CMK (cell line): ENCODE measurements at places on chromosomes 16 and 17.

- DNase-seq = no peak
Observed at GRCh38 chr17:78875363-78876093, 27.5 kb downstream of the CEP295NL start.

DNA sequence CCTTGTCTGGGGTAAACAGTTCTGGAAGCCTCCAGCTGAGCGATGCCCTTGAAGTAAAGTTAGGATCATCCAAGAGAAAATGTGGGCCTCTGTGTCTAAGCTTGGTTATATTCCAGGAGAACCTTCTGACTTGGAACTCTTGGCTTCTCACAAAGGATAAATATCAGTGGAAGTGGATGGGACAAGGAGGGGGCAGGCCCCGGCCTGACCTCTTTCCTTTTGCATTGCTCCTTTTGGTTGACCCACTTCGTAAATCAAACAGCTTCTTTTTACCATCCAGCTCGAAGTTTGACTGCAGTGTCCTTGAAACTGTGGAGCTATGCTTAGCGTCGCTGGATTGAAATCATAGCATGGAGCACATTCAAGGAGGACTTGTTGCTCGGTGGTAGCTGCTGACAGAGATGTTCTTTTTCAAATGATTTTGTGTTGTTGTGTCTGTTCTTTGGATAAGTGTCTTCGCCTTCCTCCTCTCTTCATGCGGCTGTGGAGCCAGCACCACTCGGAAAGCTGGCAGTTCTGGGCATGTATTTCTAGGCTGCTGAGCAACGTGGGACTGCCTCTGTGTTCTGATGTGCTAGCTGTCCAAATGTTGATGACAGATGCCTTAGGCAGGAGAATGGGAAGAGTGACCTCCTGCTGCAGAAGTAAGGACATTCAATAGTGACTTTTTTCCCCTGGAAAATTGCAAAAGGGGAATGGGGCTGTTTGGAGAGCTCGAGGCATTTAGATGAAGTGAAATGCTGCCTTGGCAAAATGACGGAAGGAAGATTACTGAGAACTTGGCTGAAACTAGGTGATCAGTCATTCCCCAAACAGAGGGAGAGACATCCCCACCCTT lies 4.5 kb downstream of the MINK1 start:
- DNase-seq = no peak

GRCh38 chr16:12690024-12690423 lies 113.7 kb downstream of the CPPED1 start:
- DNase-seq = no peak

GRCh38 chr17:78105551-78105950 lies 23.0 kb downstream of the TMC6 start:
- no peak for DNase-seq

GRCh38 chr17:61065263-61065773 lies 334.3 kb upstream of the TBX2 start:
- DNase-seq = no peak

DNA sequence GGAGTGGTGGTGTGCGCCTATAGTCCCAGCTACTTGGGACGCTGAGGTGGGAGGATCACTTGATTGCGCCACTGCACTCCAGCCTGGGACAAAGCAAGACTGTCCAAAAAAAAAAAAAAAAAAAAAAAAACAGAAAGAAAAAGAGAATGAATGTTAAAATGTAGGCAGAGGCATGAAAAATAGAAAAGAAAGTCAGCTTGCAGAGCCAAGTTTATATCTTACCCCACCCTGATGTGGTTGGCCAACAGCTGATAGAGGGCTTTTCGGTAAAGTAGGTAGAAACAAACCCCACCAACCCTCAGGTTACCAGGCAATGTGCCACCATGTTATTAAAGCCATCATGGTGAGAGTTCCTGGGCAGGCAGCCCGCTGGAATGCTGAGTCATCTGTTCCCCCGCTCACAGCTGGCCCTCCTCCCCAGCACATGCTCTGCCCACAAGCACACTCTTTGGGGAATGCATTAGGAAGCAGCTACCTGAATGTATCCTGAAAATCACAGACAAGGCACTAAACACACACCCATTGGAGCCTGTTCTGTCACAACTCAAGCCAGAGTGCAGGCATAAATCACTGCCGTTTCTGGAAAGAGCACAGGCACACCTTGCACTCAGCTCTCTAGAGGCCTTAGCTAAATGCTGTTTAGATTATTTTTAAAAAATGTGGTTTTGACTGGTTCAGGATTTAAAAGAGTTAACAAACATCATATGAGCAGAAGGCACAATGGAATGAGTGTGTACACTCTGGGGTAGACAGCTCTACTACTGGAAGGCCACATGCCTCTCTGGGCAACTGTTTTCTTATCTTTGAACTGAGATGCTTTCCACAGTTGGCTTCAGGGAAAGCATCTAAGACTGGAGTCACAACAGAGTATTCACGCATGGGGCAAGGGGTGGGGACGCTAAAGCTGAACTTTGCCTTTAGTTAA lies 128.5 kb downstream of the PARN start:
- no peak for DNase-seq

DNA sequence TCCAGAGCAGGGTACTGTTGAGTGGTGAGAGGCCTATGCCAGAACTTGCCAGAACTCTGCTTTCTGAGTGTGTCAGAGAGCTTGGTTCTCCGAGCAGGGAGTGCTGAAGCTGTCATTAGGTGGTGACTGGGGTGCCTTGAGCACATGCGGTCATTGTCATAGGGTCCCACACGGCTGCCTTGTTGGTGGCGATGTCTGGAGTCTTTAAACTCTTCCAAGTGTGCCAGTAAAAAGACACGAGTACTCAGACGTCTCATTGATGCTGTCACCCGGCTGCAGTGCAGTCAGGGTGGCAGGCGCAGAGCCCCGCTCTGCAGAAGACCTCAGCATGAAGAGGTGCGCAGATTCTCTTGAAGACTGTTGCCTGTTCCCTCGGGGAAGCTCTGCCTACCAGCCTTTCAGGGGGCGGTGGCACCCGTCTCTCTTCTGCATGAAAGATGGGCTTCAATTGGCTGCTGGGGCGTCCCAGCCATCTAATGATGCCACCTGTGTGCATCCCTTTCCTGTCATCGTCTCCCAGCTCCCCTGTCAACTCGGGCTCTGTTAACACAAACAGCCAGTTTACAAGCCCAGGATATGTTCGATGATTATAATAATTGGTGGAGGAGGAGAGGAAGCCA lies 58.3 kb downstream of the NKD1 start:
- no peak for DNase-seq

DNA sequence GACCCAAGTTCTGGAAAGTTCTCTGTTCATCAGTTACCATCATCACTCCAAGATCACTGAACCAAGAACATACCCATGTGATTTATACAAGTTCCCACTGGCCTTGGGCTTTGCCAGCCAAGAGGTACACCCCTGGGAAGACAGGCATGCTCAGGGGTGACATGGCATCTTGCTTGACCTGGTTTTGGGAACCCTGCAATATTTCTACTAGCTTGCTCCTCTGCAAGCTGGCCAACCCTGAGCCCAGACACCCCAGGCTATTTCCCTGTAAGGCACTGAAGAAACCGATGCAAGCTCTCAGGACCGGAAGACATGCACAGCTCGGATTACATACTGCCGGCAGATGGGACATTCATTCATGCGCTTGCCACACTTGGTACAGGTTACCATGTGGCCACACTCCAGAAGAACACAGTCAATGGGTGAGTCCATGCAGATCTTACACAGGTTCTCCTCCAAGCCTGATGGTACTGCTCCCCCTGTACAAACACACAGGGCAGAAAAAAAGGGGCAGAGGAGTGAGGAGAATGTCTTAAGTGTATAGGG lies 31.4 kb downstream of the LIG3 start:
- no peak for DNase-seq

DNA sequence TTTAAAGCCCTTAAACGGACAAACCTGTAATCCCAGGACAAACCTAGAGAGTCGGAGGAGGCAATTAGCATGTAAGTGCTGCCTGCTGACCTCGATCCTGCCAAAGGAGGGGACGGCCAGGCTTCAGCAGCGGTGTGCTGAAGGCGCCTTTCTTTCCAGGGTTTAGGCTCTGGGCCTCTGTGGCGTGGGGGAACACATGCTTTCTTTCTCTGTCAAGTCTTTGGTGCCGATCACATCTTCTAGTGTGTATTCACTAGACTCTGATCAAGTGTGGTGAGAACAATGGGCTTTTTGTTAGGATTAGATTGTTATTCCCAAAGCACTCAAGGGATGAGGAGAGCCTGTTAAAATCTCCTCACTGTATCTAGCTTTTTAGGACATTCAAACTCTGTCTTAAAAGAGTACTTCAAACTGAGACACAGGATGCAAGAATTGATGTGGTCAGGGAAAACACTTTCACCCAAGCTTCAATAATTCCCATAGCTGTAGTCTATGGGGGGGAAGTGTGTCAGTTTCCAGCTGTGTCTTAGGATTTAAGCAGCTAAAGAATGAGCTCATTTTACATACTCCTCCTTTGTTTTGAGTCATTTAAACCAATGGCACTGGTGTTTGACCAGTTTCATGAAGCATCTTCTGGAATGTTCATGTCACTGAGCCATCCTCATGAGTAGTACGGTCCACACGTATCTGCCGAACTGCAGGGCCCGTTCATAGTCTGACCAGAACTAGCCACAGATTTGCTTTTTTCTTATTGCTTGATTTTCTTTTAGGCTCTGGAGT lies 51.2 kb downstream of the RPA1 start:
- no peak for DNase-seq

DNA sequence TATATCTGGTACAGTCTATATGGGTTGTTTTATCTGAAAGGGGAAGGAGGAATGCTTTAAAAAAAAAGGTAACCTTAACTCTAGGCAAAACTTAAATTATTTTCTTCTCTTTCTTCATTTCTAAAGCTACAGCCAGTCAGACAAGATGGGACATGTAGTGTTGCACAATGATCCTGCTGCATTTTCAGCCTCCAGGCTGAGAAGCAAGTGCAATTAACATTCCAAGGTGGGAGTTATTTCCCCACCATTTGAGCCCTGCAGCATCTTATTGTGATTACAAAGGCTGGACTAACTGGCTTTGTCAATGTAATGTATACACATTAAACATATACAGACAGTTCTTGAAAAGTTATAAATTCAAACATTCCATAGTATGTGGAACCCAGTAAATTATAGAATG lies 22.6 kb upstream of the NF1 start:
- DNase-seq = no peak

- no peak for DNase-seq
Observed at GRCh38 chr16:57648125-57648524, 19.7 kb downstream of the ADGRG1 start.

- DNase-seq = no peak
Observed at GRCh38 chr16:81707411-81708265, 71.5 kb upstream of the PLCG2 start.

GRCh38 chr17:48439110-48439850 lies 9.3 kb upstream of the SKAP1 start:
- peak; percentile 24 for DNase-seq

- no peak for DNase-seq
Observed at GRCh38 chr17:1967213-1967612, 57.9 kb downstream of the RTN4RL1 start.

DNA sequence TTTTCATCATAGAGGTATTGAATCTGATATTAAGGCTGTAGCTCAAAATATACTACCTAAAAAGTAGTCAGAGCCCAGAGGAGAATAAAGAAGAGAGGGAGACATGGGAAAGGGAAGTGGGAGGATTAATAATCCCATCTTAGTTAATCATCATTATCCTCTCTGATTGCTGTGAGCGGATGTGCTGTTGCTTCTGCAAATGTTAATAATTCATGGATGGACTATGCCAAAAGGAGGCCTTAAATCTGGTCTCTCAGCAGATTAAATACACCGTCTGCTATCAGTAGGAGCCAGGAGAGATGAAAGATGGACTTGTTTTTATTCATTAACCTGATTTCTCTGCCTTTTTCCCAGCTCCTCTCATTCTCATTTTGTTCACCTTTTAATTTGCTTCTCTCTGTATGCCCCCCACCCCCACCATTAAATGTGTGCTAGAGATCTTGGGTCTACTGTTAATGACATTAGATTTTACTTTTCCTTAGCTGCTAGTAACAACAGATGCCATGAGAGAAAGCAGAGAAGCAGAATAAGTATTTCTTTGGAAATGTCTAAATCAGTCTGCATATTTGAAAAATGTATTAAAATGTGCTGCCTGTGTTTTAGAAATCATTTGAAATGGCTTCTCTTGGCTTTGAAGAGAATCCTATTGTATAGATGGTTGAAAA lies 44.2 kb downstream of the NUP93 start:
- no peak for DNase-seq

DNA sequence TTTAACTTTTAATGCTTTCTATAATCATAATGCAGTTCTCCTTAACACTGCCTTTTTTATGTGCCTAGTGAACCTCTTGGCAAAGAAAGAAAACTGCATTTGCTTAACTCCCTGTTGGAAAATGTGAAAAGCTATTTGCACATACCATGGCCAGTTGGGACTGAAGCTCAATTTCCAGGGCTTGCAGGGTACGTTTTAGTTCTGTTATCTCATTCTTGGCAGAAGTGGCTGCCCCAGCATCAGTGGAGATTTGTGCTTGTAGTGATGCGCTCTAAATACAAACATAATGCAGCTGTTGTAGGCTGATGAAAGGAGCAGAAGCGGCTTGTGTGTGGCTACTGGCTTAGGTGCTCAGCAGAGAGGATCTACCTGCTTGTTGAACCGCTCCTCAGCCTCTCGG lies 3.7 kb downstream of the KRT24 start:
- no peak for DNase-seq

- no peak for DNase-seq
Observed at GRCh38 chr16:31700200-31700529, 172.5 kb downstream of the AHSP start.

DNA sequence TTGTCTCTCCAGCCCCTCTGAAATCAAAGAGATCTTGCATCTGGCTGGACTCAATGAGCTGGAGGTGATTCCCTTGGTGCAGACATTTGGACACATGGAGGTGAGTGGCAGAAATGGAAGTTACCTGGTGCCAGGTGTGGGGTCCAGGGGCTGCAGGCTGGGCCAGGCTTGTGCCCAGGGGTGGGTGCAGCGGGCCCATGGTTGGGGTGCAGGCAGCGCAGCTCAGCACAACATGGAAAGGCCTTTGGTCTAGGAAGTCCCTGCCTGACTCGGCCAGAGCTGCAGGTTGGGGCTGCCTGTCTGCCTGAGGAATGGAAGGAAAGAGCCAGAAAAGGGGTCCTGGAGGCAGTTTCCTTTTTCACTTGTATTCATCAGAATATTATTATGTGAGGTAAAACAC lies 10.2 kb upstream of the OGFOD3 start:
- no peak for DNase-seq
